ENCODE measurements at places on chromosomes 1 and 21.

DNA sequence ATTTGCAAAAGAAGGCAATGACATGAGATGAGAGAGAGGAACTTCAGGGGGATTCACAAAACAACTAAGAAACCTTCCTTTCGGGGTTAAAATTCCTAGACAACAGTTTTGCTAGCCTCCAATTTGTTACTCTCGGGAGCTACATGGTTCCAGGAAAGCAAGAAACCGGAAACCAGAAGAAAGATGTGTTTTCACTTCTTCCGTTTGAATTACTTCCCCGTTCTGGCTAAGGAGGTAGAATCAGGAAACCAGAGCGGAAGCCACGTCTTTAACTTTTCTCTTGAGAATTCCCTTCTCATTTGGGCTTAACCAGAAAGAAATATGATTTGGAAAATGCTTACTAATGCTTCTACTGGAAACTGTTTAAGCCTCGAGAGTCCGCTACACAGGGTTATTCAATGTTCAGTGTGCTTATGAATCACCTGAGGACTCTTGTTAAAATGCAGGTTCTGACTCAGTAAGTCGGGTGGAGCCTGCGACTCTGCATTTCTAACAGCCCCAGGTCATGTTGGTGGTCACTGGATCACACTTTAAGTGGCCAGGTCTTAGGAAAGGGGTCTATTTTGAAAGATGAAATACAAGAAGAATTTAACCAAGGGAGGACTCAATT lies 43.5 kb upstream of the MCOLN3 start:
- no peak for DNase-seq

DNA sequence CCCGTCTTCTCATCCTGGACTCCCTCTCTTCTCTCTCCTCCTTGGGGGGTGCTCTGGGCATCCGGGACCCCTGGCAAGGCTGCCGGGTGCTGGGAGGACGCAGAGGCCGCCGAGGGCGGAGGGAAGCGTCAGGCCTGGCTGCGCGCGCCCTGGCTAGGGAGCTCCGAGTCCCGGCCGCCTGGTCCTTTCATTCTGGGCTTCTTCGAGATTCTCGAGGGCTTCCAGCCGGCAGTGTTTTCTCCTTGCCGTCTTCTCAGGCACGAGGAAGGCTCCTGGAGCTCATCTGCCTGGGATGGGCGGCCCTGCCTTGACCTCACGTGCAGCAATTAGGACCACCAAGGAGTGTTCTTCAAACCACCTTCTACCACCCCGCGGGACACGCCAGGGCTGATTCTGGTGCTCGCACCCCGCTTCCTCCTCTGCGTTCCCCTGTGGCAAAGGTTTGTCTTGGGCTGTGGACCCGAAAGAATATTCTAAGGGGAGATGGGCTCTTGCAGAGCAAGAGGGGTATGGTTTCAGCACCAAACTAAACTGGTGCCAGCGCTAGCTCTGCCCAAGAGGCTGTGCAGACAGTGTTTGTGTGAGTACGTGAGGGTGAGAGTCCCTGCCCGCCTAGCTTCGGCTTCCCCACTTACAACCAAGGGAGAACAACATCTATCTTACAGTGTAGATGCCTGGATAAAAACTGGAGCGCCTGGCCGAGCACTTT lies 36.5 kb downstream of the PIK3CD start:
- DNase-seq: no peak

GRCh38 chr1:15394258-15394690 lies 15.4 kb upstream of the EFHD2 start:
- DNase-seq: no peak

GRCh38 chr1:38680801-38681510 lies 178.6 kb downstream of the RRAGC start:
- DNase-seq: no peak

DNA sequence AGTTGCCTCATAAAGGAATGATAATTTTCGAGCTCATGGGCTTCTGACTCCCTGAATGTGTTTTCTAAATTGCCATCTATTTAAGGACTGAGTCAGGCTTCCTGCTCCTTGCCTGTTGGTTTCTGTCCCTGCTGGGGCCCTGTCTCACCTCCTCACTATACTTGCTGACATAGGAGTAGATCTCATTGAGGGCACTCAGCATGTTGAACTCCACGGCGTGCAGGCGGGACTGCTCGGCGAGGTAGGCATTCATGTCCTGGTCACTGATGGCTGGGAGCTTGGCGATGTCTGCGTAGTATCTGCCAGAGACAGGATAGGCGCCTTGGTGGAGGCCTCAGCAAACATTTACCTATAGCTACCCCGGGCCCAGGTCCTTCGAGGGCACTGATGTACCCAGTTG lies 116.9 kb upstream of the CD34 start:
- DNase-seq: no peak

DNA sequence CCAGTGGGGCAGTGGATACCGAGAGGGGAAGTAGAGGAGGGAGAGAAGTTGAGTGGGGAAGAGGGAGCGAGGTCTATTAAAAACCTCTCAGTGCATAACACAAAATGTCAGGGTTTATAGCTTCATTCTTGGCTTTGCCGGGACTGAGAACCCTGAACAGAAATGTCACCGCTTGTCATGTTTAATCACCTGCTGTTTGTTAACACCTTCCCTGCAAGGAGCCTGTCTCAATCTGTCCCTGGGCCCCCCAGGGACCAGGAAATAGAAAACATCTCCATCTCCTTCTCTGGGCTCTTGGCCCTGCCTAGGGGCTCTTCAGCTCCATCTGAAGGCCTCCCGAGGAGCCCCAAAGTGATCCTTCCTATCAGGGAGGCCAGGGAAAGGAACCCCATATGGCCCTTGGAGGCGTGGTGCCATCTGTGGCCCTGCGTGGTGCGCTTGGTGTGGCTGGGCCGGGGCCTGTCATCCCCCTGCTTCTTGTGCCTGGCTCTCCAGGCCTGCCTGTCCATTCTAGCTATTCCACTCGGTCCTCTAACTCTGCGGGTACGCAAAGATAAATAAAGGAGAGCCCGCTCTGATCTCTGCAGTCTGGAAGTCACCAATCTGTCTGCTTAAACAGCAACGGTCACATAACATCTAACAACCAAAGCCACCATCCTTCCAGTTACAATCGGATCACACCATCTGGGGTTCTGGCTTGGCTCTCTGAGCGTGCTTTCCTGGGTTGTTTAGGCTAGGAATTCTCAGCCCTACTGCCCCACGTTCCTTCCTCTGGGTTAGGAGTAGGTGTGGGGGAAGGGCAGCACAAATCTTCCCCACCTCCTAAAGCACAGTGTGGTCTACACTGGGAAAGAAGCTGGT lies 113.8 kb downstream of the CASZ1 start:
- DNase-seq: no peak

DNA sequence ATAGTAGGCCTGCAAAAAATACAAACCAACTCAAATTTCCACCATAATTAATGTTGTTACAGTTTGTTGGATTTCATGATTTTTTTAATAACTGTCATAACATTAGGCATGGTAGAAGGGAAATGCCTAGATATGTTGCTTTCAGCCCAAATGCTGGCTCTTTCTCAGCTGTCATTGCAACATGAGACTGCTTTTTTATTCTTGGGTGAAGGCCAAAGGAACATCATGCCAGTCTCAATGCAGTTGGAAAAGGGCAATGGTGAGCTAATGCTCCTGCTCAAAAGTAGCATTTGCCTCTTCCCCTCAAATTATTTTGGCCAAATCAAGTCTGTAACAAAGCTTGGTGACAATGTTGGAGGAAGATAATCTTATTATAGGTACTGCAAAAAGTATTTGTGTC lies 877.7 kb upstream of the PRMT6 start:
- no peak for DNase-seq

DNA sequence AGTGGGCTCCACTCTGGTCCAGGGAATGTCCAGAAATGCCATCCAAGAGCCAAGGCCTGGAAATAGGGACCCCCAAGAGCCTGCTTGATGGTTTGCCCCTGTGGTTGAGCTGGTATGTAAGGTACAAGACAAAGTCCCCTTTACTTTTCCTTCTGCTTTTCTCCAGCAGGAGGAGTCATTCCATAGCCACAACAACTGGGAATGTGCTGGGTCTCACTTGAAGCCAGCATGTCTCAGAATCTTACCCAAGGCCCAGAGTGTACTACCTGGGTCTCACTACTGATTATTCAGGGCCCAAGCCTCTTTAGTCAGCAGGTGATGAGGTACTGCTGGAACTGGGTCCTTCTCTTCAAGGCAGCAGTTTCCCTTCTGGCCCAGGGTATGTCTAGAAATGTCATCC lies 62.1 kb upstream of the CD55 start:
- no peak for DNase-seq

- DNase-seq: no peak
Measured at GRCh38 chr1:53396573-53397268, 62.5 kb upstream of the DMRTB1 start.
